ENCODE measurements at places on chromosomes 3 and 15. TPM values are rescaled to one million over a fixed set of nuclear protein-coding genes. Genes with fewer than 3 reads are reported as not detected.

MESP1 gene
- total RNA-seq, result 0.26 TPM

CLDN16 gene
- 0.30 TPM for total RNA-seq

SLC28A1 gene
- total RNA-seq, result not detected

CLDN11 gene
- 50.9 TPM for total RNA-seq

TMEM202 gene
- total RNA-seq, result not detected

GOLGA6L7 gene
- not detected for total RNA-seq

VPS39 gene
- total RNA-seq, result 57.7 TPM

UCN2 gene
- 1.4 TPM for total RNA-seq

SCAMP5 gene
- total RNA-seq, result 1.6 TPM

ZNF80 gene
- not detected for total RNA-seq

SCG5 gene
- 29.6 TPM for total RNA-seq

CDC25A gene
- total RNA-seq, result 2.3 TPM

ARGFX gene
- not detected for total RNA-seq

IGSF10 gene
- total RNA-seq, result 2.4 TPM

ITPR1 gene
- total RNA-seq, result 126 TPM

FAM107A gene
- total RNA-seq, result 0.07 TPM

MDFIC2 gene
- not detected for total RNA-seq

GP5 gene
- total RNA-seq, result 0.69 TPM

UBAP1L gene
- 2.2 TPM for total RNA-seq

MYL3 gene
- not detected for total RNA-seq

SELENOK gene
- total RNA-seq, result 14.5 TPM

SLC22A14 gene
- 0.66 TPM for total RNA-seq

SCAPER gene
- total RNA-seq, result 8.0 TPM

AADACL2 gene
- total RNA-seq, result not detected

CRYGS gene
- total RNA-seq, result 0.89 TPM

FAM174B gene
- total RNA-seq, result 2.6 TPM

ROBO1 gene
- total RNA-seq, result 94.4 TPM

IL17RB gene
- total RNA-seq, result under 0.01 TPM

NPAP1 gene
- not detected for total RNA-seq

NGRN gene
- total RNA-seq, result 89.4 TPM

OXTR gene
- 30.7 TPM for total RNA-seq

NT5DC2 gene
- 117 TPM for total RNA-seq

SLC15A2 gene
- total RNA-seq, result 0.26 TPM

KLHL40 gene
- not detected for total RNA-seq

SAXO2 gene
- total RNA-seq, result 0.30 TPM
